ENCODE measurements at places on chromosomes 5 and 9.

DNA sequence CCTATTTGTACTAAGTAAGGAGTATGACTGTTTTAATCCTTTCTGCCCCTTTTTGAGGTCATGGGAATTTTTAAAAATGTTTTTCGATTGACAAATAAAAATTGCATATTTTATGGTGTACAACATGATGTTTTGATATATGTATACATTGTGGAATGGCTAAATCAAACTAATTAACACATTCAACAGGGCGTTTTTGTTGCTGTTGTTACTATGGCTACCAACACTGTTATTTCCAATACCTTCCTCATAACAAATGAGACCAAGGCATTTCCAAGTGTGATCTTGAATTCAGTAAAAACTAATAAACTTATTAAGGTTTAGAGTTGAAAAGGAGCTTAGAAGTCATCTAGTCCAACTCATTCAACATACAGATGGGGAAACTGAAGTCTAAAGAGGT lies 30.2 kb upstream of the SPEF2 start:
- no peaks in the 10 kb centered on the region for H3K4me1 ChIP-seq
- no peak overlapping the region for H3K4me3 ChIP-seq
- H3K36me3 ChIP-seq = no peaks in the 10 kb centered on the region
- no peak for DNase-seq
- H3K27me3 ChIP-seq = no peaks in the 10 kb centered on the region
- H3K27ac ChIP-seq = no peak overlapping the region

- no peak overlapping the region for H3K4me3 ChIP-seq
- H3K36me3 ChIP-seq = peaks cover 4% of the 10 kb centered on the region
- H3K27me3 ChIP-seq = no peaks in the 10 kb centered on the region
Measured at GRCh38 chr9:77402286-77402685, 225.0 kb downstream of the VPS13A start.

DNA sequence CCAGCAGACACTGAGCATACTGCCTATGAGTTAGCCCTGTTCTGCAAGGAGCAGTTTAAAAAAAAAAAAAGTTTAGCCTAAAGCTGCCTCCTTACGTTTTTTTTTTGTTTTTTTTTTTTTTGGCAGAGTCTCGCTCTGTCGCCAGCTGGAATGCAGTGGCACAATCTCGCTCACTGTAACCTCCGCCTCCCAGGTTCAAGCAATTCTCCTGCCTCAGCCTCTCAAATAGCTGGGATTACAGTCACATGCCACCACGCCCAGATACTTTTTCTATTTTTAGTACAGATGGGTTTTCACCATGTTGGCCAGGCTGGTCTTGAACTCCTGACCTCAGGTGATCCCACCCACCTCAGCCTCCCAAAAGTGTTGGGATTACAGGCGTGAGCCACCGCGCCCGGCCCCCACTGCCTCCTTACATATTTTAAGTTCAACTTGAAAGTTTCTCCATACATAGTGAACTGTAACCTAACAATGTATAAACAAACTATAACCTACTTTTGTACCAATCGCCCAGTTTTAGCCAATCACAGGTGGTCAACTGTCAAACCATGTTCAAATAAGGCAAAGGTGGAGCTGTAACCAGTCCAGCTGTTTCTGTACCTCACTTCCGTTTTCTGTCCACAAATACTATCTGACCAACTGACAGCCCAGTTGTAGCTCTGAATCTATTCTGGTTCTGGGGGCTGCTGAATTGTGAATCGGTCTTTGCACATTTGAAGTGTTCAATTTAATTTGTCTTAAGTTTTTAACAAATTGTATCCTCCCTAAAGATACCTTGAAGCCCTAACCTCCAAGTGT lies 17.1 kb downstream of the GKAP1 start:
- H3K4me3 ChIP-seq = no peak overlapping the region
- no peak for DNase-seq
- no peak overlapping the region for H3K27ac ChIP-seq
- H3K27me3 ChIP-seq = no peaks in the 10 kb centered on the region

- no peaks in the 10 kb centered on the region for H3K4me1 ChIP-seq
- no peak for DNase-seq
- no peaks in the 10 kb centered on the region for H3K36me3 ChIP-seq
- no peak overlapping the region for H3K4me3 ChIP-seq
- H3K27me3 ChIP-seq = no peaks in the 10 kb centered on the region
Measured at GRCh38 chr5:75848077-75848476, 130.8 kb upstream of the POC5 start.

DNA sequence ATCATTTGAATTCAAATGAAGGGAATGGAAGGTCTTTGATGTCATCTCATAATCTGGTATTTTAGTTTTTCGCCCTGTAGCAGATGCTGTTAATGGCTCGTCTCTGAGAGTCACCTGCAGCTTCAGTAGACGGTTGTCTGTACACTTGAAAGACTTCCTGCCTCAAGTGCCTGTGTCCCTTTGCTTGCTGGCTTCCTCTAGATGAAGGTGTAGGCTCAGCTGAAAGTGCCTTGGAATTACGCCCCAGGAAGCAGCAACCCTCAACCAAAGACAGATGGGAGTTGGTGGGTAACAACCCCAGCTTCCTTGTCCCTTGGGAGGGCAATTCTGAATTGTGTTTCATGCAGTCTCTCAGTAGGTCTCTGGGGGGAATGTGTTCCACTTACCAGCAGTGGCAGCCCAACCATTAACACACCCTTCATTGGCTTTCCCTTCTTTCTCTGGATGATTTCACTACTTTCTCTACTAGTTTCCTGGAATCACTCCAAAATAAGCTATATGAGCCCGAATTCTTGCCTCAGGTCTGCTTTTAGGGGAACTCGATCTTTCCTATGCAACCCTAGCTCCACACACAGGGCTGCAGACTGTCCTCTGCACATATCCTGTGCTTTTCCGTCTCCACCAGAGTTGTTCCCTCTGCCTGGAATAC lies 395.6 kb downstream of the DMAC1 start:
- DNase-seq = no peak
- H3K27me3 ChIP-seq = no peaks in the 10 kb centered on the region
- H3K4me3 ChIP-seq = no peak overlapping the region
- H3K36me3 ChIP-seq = no peaks in the 10 kb centered on the region
- H3K27ac ChIP-seq = no peak overlapping the region

DNA sequence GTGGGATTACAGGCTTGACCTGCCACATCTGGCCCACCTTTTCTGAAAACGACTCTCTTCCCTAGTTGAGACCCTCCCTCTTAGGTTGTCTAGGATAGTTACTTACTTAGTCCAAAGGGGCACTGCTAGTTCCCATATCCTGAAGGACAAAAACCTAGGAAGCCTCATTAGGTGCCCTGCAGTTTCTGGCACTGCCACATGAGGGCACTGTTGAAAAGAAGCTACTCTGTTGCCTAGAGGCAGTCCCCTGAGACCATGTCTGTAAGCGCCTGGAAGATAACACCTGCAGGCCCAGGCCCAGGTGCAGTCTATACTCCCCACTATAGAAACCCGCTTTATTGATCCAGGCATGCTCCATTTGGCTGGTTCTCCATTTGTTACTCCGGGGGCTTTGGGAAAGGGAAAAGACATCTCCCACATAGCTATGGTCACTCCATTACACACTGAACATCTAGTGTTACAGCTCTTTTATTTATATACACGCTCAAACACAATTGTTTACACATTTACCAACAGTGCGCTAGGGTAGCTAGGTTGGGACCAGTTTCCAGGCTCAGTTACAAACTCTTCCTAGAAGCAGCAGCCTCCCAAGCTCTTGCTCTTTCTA lies 73.4 kb upstream of the PPARGC1B start:
- H3K36me3 ChIP-seq = no peaks in the 10 kb centered on the region
- H3K4me1 ChIP-seq = no peaks in the 10 kb centered on the region
- no peak for DNase-seq
- H3K27me3 ChIP-seq = no peaks in the 10 kb centered on the region
- no peak overlapping the region for H3K27ac ChIP-seq

DNA sequence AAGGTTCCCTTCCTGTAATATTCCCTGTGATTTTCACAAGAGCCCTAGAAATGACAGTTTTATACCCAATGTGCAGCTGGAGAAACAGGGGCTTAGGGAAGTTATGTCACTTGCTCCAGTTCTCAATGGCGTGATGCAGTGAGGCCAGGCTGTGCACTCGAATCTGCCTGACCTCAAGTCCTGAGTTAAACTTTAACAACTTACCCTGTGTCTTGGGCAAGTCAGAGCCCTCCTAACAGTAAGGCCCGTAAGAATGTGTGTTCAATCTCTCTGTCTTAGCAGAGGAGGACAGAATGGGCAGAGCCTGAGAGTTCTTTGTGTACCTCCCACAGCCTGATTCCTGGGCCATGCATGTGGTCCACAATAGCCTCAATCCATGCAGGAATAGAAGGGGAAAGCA lies 181.1 kb downstream of the TRIM32 start:
- no peak overlapping the region for H3K27ac ChIP-seq
- no peaks in the 10 kb centered on the region for H3K36me3 ChIP-seq
- H3K4me3 ChIP-seq = no peak overlapping the region
- H3K27me3 ChIP-seq = no peaks in the 10 kb centered on the region
- no peaks in the 10 kb centered on the region for H3K4me1 ChIP-seq
- DNase-seq = no peak

- no peak overlapping the region for H3K4me3 ChIP-seq
- no peak overlapping the region for H3K27ac ChIP-seq
- no peaks in the 10 kb centered on the region for H3K4me1 ChIP-seq
- no peak for DNase-seq
Measured at GRCh38 chr9:35820076-35820475, 5.2 kb upstream of the HINT2 start.

GRCh38 chr5:51484326-51484725 lies 101.1 kb downstream of the ISL1 start:
- H3K4me3 ChIP-seq = no peak overlapping the region
- H3K27me3 ChIP-seq = no peaks in the 10 kb centered on the region
- H3K4me1 ChIP-seq = no peaks in the 10 kb centered on the region
- no peak for DNase-seq

All from naive thymus-derived CD4-positive, alpha-beta T cell (primary cell).